ENCODE measurements at places on chromosomes 7 and 10. TPM values are rescaled to one million over a fixed set of nuclear protein-coding genes. Genes with fewer than 3 reads are reported as not detected.

Gene KCNH2
- 0.58 TPM for total RNA-seq

Gene CYP26C1
- total RNA-seq = not detected

Gene HTRA1
- total RNA-seq = 63.4 TPM

Gene DPP6
- total RNA-seq = not detected

Gene FMC1
- total RNA-seq = 21.0 TPM

Gene IL2RA
- not detected for total RNA-seq

Gene IMPDH1
- 56.6 TPM for total RNA-seq

Gene GPAM
- total RNA-seq = 8.4 TPM

Gene MAD1L1
- 116 TPM for total RNA-seq

Gene SLC18A3
- total RNA-seq = not detected

Data from H4 (cell line).